ENCODE measurements at places on chromosomes 6 and 20.

- DNase-seq: no peak
Observed at GRCh38 chr20:7031222-7031621, 263.7 kb downstream of the BMP2 start.

DNA sequence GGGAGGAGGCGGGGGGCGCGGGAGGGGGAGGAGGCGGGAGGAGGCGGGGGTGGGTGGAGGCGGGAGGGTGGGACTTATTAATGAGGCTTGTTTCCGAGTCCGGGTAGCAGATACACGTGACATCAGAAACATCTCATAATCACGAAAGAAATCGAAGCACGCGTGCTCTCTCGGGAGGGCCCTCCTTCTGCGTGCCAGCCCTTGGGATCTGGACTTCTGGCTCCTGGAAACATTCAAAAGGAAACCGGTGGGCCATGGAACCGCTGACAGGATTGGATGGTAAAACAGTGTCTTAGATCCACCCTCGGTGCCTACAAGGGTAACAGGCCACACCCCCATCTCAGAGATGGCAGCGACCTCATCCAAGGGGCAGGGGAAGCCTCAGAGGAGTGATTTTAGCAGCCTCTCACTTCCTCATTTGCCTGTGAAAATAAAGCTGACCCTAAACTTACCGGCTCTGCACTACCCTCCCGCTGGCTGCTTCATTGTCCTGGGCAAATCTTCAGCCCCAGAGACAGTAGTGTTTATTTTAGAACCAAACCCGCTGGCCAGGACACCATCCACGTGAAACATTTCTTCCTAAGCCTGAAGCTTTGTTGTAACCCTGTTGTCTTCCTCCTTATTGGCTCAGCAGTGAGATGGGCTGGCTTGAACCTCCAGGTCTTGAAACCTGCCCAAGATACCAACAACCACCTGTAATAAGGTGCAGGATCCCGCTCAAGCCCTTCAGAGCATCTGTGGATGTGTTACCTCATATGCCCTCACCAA lies 97.5 kb downstream of the PSMG4 start:
- DNase-seq: peak; percentile 39

DNA sequence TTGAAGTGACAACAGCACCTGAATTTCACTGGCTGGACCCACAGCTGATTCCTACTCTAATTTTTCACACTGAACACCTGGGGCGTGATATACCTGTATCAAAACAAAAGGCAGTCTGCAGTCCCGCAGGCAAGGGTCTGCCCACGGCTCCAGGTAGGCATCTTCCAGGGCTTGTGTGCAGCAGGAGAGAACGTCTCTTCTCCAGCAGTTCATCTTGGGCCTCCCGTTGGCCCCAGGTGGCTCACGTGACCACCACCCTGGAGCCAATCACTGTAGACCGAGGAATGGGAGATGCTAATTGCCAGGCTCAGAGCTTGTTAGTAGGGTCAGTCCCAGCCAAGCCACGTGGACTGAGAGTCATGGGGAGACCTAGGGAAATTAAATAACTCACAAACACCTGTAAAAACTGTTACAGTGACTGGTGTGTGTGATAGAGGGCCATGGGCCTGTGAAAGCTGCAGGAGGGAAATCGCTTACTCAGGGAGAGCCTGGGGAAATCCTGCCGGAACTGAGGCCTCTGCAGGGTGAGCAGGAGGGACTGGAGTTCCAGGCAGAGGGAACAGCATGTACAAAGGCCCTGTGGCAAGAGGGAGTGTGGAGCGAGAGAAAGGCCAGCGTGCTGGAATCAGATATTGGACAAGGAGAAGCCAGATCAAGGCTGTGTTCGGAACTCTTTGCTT lies 83.4 kb downstream of the EYA2 start:
- DNase-seq: no peak

GRCh38 chr6:104396077-104396476 lies 463.6 kb downstream of the HACE1 start:
- no peak for DNase-seq

GRCh38 chr20:47274401-47275108 lies 81.9 kb downstream of the ZMYND8 start:
- no peak for DNase-seq

- no peak for DNase-seq
Observed at GRCh38 chr6:70353448-70353847, 50.6 kb upstream of the COL9A1 start.

DNA sequence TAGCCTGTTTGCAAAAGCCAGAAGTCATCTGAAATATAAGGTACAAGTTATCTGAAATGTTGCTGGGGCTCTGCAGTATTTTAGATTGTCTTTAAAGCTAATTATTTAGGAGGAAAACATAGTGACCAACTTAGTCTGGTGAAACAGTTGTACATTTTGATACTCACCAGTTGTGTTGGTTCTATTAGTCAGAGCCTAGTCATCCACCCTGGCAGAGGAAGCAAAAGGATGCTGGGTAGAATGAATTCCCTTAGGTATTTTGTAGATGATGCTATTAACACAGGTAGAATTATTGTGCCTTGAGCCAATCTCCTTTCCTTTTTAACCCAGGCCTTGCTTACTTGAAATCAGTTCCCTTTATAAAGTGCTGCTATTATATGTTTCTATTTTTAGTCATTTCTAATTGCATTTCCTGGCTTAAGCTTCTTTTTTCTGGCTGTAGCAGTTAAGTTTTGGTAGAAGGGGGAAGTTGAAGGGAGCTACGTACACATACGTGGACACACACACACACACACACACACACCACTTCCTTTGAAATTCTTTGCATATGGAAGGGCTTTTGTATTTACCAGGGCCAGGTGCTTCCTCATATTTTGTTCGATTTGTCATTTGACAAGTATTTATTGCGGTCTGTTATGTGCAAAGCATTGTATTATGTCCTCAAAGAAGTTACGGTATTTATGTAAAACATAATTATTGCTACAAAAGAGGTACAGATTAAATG lies 82.4 kb downstream of the RTN4IP1 start:
- no peak for DNase-seq

GRCh38 chr6:125952764-125953501 lies 3.6 kb upstream of the HINT3 start:
- DNase-seq: no peak

GRCh38 chr6:105035299-105035698 lies 78.4 kb downstream of the LIN28B start:
- DNase-seq: no peak

GRCh38 chr6:97094376-97094775 lies 169.8 kb downstream of the KLHL32 start:
- DNase-seq: no peak

DNA sequence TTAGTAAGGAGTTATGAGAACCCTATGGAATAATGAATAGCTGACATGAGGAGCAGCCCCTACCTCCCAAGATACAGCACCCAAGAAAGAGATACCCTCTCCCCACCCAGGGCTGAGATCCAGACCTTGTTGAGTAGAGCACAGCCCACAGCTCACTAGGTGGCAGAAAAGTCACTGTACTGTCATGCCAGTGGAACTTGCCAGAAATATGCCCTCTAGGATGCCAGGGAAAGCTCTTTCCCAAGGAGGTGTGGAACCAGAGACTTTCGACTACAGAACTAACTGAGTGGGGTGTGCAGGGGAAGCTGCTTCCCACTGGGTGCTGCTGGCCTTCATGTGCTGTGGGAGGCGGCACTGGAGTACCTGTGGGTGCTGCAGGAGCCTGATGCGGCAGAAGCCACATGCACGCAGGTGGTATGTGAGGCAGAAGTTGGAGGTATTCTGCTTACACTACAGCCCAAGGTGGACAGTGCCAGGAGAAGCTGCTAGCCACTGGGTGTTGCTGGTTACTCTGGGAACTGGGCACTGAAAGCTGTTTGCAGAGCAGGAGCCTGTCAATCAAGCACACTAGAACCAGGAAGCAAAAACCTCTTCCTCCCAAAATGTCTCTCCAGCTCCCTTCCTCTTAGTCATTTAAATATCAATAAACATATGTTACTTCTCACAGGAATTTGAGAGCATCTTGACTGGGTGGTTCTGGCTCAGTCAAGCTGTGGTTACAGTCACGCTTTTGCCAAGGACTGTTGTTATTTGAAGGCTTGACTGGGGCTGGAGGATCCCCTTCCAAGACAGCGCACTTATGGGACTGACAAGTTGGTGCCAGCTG lies 17.8 kb downstream of the ARMC12 start:
- DNase-seq: no peak

DNA sequence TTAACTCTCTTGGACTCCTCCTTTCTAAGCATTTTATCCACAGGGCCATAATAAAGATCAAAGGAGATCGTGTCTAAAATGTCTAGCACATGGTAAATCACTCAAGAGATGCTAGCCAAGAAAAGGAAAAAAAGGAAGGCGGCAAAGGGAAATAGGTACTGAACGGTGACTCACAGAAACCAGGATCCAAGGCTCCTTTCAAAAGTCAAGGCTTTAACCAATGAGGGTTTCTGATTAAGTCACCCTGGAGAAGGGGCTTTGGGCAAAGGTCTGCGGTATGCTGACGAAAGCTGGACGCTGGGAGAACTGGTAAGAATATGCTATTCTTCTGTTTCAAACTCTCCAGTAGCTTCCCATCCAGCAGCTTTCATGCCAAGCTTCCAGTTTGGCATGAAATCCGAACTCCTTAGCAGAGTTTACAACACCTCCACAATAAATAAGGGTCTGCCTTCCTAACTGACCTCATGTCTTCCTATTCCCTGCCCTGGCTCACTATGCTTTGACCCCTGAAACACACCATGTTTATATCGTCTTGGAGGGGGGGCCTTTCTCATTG lies 1.0 kb downstream of the TOMM34 start:
- no peak for DNase-seq

- no peak for DNase-seq
Observed at GRCh38 chr6:137754366-137754765, 112.7 kb upstream of the TNFAIP3 start.

- DNase-seq: no peak
Observed at GRCh38 chr20:58623579-58624473, 27.3 kb upstream of the STX16 start.

DNA sequence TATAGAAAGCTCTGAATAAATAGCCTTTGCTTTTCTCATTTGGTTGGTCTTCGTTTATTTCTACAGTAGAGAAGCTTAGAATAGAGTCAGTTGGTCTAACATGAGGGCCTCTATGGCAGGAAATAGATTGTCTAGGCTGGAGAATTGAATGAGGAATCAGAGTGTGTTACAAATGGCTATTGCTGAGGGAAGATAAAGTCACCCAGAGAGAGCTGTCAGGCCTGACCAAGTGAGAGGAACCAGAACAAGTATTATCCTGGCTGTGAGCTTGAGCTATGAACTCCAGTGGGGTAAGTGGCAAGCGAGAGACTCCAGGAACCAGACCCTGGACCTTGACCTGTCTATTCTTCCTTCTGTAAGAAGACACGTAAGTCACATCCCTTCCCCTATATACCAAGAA lies 353.1 kb downstream of the CD83 start:
- DNase-seq: no peak
